Ovary (tissue), 10 donors: ENCODE measurements at places on chromosomes 5 and 9. TPM values are rescaled to one million over a fixed set of nuclear protein-coding genes. Genes with fewer than 3 reads are reported as not detected.

DNA sequence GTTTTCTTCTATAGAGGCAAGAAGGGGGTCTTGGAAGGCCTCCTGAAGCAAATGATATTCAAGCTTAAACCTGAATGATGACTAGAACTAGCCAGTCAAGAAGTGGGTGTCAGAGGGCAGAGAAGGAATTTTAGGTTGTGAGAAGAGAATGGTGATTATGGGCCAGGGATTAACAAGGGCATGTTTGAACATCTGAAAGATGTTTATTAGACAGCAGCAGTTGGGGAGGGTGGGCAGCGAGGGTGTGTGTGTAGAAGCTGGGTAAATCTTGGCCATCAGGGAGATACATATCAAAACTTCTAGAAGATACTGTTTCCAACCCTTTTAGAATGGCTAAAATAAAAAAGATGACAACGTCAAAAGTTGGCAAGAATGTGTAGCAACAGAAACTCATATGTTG lies 54.5 kb downstream of the MAN2A1 start:
- DNase-seq: no peak

- no peak for DNase-seq
Observed at GRCh38 chr5:163303718-163304117, 133.7 kb upstream of the CCNG1 start.

DNA sequence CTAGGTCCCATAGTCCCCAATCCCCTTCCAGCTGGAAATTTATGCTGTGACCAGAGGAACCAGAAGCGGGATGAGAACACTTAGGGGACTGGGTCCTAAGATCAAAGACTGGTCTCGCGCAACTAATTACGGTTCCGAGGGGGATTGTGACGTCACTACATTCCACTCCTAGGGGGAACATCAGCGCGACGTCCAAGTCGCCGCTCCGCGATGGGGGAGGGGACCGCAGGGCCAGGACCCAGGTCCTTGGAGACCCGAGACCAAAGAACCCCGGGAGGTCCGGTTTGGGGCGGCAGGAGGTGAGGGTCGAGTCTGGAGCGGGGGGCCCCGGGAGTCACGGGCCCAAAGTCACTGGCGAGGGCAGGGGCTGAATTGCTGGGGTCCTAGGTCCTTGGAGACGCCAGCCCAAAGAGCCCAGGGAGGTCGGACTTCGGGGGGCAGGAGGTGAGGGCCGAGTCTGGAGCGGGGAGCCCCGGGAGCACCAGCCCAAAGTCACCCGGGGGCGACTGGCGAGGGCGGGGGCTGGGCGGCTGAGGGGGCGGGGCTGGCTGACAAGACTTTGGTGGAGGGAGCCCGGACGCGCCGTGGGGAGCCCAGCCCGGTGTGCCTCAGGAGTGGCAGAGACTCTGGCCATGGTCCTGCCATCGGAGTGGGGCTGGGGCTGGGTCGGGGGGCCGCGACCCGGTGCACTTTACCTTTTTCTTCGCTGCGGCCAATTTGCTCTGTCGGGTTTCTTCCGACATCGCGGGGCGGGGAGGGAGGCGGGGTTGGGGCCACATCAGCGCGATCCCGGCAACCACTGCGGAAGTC lies at the start of gene GOLGA2:
TSS of gene GOLGA2 (minus strand) at position 810 of the 810 bp plus-strand sequence. CDS start at position 779, 31 bp downstream.
- DNase-seq: peak; percentile 58

- no peak for DNase-seq
Observed at GRCh38 chr9:79151791-79152190, 420.0 kb upstream of the TLE4 start.

DNA sequence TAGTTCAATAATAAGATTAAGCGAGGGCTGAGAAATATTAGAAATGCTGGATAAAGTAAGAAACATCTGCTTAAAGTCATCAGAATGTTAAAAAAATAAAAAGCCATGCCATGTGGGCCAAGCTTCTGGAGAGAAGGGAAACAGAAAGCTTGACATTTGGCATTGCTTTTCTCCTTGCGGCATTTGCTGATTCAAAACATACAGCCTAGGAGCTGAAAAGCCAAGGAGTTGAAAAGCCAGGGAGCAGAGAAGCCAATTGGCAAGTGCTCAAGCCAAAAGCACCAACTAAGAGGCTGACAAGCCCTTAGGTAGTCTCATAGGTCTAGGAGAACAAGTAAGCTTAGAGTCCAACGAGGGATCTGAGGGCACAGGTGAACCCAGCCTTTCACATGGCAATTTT lies 754.3 kb downstream of the TLE4 start:
- no peak for DNase-seq

DNA sequence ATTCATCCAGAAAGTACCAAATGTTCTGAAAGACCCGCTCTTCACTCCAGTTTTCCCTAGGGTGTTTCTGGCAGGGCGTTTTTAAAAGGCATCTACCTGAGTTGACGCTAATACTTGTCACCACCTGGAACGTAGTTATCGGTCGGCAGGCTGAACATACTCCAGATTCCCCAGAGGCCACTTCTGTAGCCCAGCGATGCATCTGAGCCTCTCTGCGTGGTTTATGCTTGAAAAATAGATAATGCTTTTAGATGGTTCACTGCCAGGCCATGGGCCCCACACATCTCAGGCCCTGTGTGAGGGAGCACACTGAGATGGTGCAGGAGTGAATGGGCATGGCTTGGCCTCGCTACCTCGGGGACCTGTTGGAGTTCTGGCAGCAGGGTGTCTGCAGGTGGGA lies 33.0 kb upstream of the NCS1 start:
- no peak for DNase-seq

DNA sequence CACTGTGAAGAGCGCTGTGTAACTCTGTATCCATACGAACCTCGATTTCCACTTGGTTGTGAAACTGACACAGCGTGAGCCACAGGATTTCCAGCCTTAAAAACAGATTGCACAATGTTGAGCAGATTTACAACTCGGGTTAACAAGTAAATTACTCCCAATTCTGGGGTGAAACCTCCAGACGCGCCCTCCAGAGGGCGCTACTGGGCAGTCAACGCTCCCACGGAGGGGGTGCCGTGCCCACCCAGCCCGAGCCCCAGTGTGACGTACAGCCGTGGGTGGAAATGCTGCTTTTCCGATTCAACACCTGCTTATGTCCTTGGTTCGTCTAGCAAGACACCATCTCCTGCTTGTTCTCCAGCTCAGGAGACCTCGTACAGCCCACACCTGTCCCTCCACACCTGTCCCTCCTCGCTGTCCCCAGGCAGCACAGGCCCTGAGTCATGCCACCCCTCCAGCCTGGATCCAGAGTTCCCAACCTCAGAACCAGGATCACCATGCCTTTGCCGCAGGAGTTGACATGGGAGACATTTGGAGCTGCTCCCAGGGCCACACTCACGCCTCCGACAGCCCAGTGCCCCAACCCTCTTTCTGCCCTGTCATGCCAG lies 34.4 kb upstream of the SLC6A3 start:
- DNase-seq: peak; percentile 58

DNA sequence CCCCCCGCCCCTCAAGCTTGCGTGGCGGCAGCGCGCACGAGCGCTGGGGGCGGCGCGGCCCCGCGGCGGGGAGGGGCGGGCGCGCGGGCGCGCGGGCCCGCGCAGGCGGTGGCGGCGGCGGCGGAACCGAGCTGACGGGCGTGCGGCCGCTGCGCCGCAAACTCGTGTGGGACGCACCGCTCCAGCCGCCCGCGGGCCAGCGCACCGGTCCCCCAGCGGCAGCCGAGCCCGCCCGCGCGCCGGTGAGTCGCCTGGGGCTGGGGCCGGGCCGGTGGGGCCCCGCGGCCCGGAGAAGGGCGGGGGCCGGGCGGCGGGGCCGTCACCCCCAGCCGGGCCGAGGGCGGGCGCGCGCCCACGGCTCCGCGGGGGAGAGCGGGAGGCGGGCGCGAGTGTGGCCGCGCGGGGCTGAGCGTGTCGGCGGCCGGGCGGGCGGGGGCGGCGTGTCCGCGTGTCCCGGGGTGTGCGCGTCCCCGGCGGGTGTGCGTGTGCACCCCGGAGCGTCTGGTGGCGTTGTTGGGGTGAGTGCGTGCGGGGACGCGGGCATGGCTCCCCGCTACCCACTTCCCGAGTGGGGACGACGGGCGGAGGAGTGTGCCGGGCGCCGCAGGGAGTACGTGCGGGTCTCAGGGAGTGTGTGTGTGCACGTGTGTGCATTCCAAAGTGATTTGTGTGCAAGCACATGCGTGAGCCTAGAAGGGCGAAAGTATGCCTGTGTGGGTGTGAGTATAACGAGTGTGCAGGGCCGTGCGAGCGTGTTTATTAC lies at the start of gene NEK6:
TSS of gene NEK6 (plus strand) at position 106 of the 763 bp plus-strand sequence. CDS start 44,016 bp downstream, outside the sequence.
- DNase-seq: peak; percentile 61

GRCh38 chr5:141714542-141715310 lies 32.7 kb upstream of the ARAP3 start:
- DNase-seq: no peak

- peak; percentile 16 for DNase-seq
Observed at GRCh38 chr9:134289241-134289875, 36.9 kb upstream of the RXRA start.

GRCh38 chr5:97010606-97011005 lies 74.7 kb downstream of the LNPEP start:
- DNase-seq: no peak

GRCh38 chr9:4706971-4707622 lies 27.7 kb downstream of the CDC37L1 start:
- no peak for DNase-seq

SLC25A2 gene
- total RNA-seq: not detected

DNA sequence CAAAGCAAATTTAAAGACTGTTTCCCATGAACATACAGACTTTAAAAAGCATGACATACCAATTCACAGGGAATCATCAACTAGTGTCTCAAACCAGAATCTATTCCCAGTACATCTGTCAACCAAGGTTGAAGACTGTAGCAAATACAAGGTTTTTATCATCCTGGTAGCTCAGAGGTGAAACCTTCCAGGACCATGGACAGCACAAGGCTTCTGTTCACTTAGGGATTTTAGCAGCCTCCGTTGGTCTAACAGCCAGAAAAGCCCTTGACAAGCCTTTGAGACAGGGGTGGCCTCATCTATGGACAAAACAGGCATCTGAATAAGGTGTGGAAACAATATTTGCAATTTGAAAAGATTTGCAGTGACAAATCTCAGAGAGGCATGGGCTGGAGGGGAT lies 119.0 kb downstream of the TRIM32 start:
- no peak for DNase-seq

DNAI1 gene
- total RNA-seq: 2.0 TPM

GRCh38 chr5:146339715-146340259 lies 1.1 kb downstream of the POU4F3 start:
- no peak for DNase-seq

HSDL2 gene
- total RNA-seq: 69.0 TPM

- DNase-seq: no peak
Observed at GRCh38 chr5:180128671-180129261, 57.2 kb upstream of the RNF130 start.
